Esophagus muscularis mucosa (tissue), 4 donors: ENCODE measurements at places on chromosomes 7 and 10. TPM values are rescaled to one million over a fixed set of nuclear protein-coding genes. Genes with fewer than 3 reads are reported as not detected.

GRCh38 chr7:51228386-51228958 is 88.1 kb downstream of the COBL start:
- no peak overlapping the region for H3K27ac ChIP-seq
- no peak for DNase-seq
- H3K4me3 ChIP-seq = no peak overlapping the region

- H3K4me3 ChIP-seq = no peak overlapping the region
- no peaks in the 10 kb centered on the region for H3K36me3 ChIP-seq
These were observed 154.6 kb upstream of the HGF start for GRCh38 chr7:81924494-81924893.

The GPR26 gene
- total RNA-seq = not detected

GRCh38 chr7:132092106-132092505 is 484.2 kb downstream of the PLXNA4 start:
- no peak overlapping the region for H3K4me3 ChIP-seq
- H3K36me3 ChIP-seq = no peaks in the 10 kb centered on the region
- no peak overlapping the region for H3K27ac ChIP-seq
- no peaks in the 10 kb centered on the region for H3K4me1 ChIP-seq
- no peak for DNase-seq

GRCh38 chr10:61130366-61130765 is 186.4 kb upstream of the RHOBTB1 start:
- no peak for DNase-seq
- no peak overlapping the region for H3K4me3 ChIP-seq
- no peaks in the 10 kb centered on the region for H3K27me3 ChIP-seq
- peaks cover 18% of the 10 kb centered on the region for H3K4me1 ChIP-seq
